KG1 (cell line): ENCODE measurements at places on chromosomes 6 and 20.

DNA sequence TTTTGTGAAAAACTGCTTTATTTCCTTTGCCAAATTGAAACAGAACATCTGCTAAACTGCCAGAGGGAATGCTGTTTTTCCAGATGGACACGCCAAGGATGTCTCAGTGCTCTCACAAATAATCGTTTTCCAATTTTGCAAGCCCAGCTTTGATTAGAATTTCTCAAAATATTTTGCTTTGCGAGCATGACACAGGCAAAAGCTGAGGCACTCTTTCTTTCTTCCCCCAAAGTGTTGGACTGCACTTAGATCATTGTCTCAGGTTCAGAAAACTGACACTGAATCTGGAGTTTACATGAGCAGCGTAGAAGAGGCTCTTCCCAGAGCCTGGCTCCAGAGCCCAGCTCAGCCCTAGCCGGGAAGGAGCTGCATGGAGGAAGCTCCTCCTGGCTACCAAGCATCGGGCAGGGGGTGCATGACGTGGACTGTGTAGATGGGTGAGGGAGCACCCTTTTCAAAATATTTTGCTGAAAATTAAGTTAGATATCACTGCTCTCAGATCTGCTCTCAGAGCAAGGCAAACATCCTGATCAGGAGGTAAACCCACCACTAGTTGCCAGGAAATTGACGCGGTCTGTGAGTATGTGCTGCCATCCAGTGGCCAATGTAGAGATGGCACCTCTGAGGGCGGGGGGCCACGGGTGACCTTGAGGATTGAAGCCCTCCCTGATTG is 107.5 kb downstream of the SLC22A3 start:
- DNase-seq = no peak

DNA sequence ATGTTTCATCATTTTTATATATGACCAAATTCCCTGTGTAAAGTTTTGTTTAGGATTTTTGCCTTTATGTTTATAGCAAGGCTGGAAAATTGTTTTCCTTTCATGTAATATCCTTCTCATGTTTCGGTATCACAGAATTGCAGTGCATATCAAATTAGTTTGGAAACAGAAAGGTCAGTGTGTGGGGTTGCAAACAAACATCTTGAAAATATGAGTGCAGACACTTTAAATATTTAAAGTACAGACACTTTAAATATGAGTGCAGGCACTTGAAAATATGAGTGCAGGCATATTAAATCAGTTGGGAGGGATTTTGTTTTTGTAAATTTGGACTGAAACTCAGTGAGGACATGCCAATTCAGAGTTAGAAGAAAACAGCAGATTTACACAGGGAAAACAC is 6.5 kb downstream of the SLPI start:
- DNase-seq = no peak

GRCh38 chr6:136144251-136145023 is 105.7 kb downstream of the MTFR2 start:
- DNase-seq = no peak

- DNase-seq = no peak
Observed at GRCh38 chr6:104186831-104187230, 672.9 kb downstream of the HACE1 start.

DNA sequence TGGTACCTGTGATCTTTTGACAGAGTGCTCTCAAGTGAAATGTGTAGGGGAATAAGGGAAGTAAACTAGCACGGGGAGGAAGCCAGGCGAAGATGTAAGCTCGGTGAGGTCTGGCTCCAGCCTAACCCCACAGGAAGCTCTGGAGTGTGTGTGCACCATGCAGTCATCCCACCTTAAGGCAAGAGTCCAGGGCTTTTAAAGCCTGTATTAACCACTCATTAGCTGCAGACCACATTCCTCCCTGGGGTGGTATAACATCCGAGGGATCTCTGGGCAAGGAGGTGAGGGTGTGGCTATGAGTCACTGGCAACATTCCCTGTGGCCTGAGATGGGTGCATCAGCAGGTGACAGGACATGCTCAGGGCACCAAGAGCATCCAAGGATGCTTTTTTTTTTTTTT is 12.5 kb upstream of the RANBP9 start:
- DNase-seq = peak; percentile 38

DNA sequence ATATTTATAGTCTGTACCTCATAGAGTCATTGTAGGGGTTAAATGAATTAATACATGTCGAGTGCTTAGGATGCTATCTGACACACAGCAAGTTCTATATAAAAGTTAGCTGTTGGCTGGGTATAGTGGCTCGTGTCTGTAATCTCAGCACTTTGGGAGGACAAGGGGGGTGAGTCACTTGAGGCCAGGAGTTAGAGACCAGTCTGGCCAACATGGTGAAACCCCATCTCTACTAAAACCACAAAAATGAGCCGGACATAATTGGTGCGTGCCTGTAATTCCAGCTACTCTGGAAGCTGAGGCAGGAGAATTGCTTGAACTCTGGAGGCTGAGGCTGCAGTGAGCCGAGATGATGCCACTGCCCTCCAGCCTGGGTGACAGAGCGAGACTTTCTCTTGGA is 222.9 kb downstream of the UBE3D start:
- no peak for DNase-seq

DNA sequence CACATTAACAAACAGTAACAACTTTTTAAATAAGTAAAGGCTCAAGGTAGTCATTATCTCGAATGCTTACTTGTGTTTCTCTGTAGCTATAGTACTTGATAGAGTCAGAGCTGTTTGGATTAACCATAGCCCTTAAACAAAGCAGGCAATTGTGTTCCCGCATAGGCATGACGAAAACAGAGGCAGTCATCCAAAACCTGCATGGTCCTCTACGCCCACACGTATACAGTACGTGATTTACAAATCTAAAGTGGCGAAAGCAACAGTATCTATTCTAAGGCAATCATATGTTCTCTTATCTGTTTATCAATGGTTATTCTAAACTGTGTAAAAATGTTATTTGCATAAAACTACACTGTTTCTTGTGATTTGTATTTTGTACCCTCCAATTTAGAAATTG is 31.8 kb downstream of the HFE start:
- DNase-seq = no peak

DNA sequence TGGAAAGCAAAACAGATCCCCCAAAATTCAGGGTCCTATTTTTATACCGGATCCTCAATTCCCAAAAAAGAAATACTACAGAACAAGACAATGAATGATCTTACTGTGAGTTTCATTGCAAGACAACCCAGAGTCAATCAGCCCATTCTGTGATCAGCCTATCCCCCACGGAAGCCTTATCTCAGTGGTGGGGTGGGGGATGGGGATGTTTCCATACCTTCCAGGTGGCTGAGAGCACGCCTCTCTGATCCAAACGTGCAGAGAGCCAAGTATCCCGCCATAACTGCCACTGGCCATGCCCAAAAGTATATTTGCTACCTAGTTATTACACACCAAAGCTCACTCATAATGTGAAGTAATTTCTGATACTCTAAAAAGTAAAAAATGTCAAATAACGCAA is 15.1 kb downstream of the WFDC2 start:
- no peak for DNase-seq

- no peak for DNase-seq
Observed at GRCh38 chr6:2891768-2892170, 11.3 kb downstream of the SERPINB9 start.

DNA sequence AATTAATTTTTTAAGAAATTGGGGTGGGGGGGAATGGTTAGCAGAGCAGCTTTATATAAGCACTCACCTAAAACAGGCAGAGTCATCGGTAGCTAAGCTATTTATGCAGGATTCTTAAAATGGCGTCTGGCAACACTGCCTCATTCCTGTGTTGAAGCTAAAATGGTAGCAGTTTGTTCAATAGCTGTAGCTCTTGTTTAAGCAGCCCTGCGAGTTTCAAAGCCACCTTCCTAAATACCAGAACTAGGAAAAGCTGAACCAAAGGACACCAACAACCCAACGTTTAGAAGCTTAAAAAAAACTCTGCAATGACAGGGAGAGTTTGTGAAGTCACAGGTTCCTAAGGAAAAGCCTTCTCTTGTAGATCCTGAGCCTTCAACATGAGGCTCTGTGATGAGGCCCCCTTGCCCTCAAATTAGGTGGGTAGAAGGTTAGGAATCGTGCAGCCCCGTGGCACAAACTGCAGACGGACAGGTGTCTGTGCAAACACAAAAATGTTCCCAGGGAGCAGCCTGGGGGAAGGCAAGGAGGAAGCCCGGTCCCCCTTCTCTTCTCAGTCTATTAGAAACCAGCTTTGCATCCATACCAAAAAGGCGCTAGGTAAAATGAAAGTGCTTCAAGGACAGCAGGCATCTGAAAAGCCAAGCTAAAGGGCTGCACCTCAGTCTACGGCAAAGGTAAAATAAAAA is 4.7 kb downstream of the ZMYND8 start:
- DNase-seq = no peak

GRCh38 chr20:50747275-50747674 is 15.9 kb downstream of the PARD6B start:
- DNase-seq = no peak

DNA sequence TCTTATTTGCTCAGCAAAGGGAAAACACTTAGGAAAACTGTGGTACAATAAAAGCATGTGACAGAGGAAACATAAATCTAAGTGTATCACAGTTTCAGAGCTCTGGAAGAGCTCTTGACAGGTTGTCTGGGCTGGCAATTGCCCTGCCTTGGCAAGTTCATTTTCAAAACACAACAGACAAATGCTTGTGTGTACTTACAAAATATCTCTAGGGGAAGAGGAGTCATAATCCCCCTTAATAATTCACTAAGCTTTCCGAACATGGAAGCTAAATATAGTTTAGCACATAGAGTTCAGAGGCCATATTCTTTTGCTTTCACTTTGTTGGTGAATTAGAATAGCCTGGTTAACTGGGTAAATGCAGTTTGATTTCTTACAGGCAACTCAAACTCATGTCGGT is 211.6 kb upstream of the THEMIS start:
- DNase-seq = no peak

GRCh38 chr6:160273196-160273595 is 14.6 kb upstream of the SLC22A2 start:
- DNase-seq = no peak

GRCh38 chr6:90025523-90026061 is 131.3 kb downstream of the GJA10 start:
- no peak for DNase-seq

DNA sequence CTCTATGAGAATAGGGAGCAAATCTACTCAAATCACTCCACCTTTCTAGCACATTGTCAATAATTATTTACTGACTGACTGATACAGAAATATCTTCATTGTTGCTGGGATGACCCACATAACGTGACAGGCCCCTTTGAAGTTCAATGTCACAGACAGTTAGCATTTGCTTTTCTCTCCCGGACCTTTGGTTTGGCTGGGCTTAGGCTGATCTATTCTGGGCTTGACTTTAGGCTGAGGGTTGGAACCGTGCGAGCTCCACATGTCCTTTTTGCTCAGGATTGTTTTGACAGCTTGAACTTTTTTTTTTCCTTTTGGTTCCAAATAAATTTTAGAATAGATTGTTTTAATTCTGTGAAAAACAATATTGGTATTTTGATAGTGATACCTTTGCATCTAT is 12.0 kb downstream of the ULBP3 start:
- no peak for DNase-seq

GRCh38 chr6:87481931-87482330 is 9.2 kb downstream of the SLC35A1 start:
- no peak for DNase-seq

- no peak for DNase-seq
Observed at GRCh38 chr20:49938173-49939163, 2.3 kb downstream of the RNF114 start.

- DNase-seq = no peak
Observed at GRCh38 chr6:31466466-31466865, 31.5 kb upstream of the MICB start.

DNA sequence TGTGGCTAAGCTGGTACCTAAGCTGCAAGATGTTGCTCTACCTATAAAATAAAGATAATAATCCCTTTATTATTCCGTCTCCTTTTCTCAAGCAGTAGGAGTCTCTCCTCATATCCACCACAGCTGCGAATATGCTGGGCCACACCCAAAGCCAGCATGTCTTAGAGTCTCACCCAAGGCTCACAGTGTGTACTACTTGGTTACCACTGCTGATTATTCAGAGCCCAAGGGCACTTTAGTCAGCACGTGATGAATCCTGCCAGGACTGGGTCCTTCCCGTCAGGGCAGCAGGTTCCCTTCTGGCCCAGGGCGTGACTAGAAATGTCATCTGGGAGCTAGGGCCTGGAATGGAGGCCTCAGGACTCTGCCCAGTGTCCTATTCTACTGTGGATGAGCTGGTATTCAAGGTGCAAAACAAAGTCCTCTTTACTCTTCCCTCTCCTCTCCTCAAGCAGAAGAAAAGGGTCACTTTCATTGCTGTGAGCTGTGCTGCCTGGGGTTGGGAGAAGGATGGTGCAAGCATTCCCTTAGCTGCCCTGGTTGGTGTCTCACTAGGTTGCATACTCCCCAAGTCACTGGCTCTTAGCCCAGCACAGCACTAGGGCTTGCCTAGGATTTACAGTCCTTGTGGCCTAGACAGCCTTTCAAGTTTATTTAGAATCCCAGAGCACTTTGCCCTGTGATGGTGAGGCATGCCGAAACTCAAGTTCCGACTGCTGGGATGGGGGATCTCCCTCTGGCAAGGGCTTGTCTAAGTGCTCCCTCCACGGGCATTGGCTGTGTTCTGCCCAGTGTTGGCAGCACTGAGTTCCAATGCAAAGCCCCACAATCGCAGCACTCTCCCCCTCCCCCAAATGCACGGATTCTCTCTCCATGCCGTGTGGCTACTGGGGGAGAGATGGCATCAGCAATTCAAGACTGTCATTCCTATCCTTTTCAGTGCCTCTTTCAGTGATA is 320.2 kb downstream of the BTBD9 start:
- no peak for DNase-seq

DNA sequence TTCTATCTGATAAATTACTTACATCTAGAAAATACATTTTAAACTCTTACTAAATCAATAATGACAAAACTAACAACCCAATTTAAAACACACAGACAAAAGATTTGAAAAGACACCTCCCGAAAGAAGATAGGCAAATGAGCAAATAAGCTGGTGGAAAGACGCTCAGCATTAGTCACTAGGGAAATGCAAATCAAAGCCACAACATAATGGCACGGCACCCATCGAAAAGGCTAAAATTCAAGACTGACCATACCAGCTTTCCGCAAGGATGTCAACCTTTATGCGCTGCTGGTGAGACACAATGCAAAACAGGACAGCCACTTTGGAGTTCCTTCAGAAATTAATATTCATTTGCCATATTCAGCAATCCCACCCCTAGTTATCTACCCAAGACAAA is 25.9 kb downstream of the TAF4 start:
- no peak for DNase-seq
